ENCODE measurements at places on chromosomes 1 and 21. TPM values are rescaled to one million over a fixed set of nuclear protein-coding genes. Genes with fewer than 3 reads are reported as not detected.
A peak's percentile ranks its signal among the peaks of the same experiment; 100 is the strongest.

DNA sequence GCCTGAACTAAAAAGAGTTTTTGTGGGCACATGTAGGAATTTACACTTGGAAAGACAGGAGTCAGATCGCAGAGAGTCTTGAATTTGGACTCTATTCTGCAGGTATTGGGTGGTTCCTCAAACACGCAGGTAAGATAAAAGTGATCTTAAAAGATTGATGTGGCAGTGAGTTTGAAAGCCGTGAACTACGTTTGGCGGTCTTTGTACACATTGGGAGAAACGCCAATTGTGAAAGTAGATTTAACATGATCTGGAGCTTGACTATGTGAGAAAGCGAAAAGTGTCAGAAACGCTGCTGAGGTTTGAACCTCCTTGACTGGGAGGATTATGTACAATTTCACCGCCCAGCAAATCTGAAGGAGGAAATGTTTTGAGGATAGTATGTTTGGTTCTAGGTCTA, 1.5 kb upstream of the PPP2R5A start:
- DNase-seq, result no peak

GRCh38 chr1:100530880-100531487, 7.0 kb upstream of the GPR88 start:
- no peak for DNase-seq

The MTARC1 gene
- 6.4 TPM for total RNA-seq

DNA sequence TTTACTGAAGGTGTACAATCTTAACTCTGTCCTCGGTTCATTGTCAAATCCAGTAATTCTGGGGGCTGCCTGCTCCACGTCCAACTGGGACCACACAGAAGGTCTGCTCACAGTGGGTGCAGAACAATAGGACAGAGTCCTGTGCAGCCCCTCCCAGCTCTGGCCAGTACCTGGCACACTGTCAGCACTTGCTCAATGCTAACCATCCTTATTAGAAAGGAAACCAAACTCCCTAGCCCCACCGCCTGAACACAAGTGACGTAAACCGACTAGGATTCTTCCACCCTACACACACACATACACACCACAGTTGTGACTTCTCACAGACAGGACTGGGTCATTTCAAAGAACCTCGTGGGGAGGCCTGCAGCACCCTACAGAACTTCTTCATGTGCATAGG, 5.2 kb downstream of the BCAR3 start:
- DNase-seq, result peak; percentile 79

The FAM110D gene
- total RNA-seq, result 4.8 TPM

The C4BPA gene
- not detected for total RNA-seq

The PYCR2 gene
- 65.1 TPM for total RNA-seq

DNA sequence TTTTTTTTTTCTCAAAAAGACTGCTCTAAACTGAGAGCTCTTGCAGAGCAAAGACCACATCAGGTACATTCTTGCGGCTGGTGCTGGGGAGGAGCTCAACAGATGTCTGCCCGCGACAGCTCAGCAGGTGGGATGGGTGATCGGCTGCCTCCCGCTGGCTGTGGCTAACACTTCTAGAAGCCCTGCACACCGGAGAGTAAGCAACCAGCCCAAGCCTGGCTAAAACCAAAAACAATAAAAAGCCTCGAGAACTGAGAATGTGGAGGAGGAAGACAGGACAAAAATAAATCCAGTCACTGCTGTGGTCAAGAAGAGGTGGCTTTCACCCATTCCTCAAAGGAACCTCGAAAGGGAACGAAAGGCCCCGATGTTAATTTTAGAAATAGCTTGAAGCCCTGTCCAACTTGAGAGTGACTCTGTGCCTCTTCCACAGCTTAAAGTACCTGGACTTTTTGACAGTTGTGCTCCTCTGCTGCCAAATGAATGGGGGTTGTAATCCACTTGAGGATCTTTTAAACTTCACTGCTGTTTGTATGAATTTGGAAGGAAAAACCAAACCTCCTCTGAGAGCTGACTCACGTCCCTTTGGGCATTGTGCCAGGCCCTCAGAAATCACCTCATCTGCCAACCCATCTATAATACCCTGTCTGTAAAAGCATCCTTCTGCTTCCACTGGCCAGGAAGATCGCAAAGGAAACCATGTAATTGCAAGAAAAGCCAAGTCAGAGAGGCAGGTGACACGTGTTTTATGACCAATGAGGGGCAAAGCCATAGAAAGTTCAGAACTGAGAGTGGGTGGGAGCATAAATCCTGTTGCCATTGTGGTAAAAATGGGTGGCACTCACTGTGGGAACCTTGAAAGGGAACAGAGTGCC, 78.6 kb downstream of the KCNN3 start:
- no peak for DNase-seq

The PCNT gene
- 35.0 TPM for total RNA-seq

DNA sequence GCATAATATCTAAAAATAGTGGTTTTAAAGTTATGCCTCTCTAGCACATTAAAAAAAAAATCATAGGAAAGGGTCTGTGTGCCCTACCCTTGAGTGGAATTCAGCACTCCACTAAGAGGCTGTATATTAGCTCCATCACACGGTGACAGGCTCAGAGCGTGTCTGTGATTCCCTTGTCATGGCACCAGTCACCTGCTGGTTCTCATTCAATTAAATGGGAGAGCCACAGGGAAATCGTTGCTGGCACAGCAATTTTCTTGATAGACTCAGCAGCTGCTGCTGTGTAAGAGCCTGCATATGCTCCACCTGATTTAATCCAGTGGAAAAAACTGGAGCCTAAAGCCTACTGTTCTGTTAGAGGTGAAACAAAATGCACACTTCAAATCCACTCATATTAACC, 9.5 kb downstream of the ATP6V1G3 start:
- DNase-seq, result no peak

- no peak for DNase-seq
These were observed 39.6 kb upstream of the KANK4 start for GRCh38 chr1:62358665-62359373.

The LCE1C gene
- total RNA-seq, result not detected

The FOXD3 gene
- 0.12 TPM for total RNA-seq

Data from heart left ventricle (tissue), 16 donors.